ENCODE measurements at places on chromosomes 16 and 17.

- no peak for DNase-seq
Measured at GRCh38 chr17:40373324-40373723, 8.8 kb upstream of the GJD3 start.

DNA sequence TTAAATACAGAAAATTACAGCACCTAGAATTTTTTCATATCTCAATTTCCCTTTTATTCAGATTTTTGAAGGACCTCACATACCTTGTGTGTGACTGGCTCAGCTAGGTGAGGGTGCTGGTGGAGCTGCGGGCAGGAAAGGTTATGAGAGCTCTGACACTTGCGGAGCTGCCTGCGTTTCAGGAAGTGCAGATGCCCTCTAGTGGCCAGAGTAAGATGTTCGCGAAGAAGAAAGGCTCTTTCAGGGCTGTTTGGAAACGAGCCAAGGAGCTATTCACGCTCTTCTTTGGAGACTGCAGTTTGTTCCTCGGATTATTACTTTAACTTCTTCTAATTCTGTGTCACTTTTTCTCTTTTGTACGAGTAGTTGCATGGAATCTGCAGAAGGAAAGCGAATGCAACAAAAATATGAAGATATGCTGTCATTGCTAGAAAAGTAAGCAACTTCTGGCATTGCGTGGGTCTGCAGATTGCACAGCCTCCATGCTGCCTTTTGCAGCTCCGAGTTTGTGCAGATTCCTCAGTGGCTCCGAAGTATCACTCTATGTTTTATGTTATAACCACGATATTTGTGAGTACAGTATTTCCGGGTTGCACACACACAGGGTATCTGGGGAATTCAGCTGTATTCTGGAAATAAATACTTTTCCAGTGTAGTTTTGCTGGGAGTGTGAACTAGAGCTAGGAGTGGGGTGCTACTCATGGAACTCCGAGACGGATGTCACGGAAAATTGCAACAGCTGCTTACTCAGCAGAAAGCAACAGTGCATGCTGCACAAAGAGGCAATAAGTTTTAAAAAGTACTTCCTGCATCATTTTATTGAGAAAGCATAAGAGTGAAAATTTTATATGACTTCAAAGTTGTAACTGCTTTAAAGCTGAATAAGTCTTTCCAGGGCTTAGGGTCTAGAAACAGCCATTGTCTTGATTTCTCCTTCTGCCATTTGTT, 46.3 kb downstream of the DNAH9 start:
- no peak for DNase-seq

GRCh38 chr17:65198653-65199382, 61.6 kb downstream of the RGS9 start:
- DNase-seq, result peak; percentile 37

DNA sequence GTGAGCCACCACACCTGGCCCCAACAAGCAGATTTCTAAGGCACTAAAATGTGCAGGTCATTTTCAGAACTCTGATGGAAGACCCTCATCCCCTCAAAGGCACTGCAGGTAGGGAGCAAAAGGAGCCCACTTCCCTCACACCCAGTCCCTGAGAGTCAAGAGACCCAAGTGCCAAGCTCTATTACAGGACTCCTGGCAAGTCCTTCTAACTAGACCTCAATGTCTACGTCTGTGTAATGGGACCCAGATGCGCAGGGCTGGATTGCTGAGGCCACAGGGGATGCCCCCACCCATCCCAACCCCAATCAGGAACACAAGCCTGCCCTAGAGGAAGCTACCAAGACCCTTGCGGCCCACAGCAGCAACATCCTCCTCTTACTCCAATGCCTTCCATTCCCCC, 2.7 kb downstream of the PLLP start:
- DNase-seq, result no peak

- DNase-seq, result no peak
Measured at GRCh38 chr16:13393816-13394215, 492.4 kb downstream of the SHISA9 start.

DNA sequence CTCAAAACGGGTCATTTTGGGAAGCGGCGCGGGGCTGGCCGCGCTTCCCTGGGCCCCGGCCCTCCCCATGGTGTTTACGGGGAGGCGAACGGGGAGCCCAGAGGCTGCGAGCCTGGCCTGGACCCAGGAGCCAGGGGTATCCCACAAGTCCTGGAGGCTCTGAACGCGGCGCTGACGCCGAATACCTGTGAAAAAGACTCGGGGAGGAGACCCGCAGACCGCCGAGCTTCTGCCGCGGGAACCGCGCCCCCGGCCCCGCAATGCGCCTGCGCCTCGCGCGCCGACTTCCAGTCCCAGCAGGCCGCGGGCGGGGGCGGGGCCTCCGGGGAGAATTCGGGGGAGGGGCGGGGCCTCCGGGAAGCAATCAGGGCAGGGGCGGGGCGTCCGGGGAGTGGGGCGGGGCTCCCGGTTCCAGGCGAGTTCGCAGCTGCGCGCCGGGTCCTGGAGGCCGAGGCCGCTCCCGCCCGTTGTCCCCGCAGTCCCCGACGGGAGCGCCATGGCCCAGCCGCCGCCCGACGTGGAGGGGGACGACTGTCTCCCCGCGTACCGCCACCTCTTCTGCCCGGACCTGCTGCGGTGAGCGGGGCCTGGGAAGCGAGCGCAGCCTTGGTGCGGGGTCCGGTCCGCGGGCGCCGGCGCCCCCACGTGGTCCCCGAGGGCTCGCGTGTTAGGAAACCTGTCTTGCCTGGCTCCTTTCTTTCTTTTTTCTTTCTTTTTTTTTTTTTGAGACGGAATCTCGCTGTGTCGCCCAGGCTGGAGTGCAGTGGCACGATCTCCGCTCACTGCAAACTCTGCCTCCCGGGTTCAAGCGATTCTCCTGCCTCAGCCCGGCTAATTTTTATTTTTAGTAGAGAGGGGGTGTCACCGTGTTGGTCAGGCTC, at the start of gene DECR2:
Gene DECR2 (plus strand): TSS at position 418 of the 881 bp plus-strand sequence. CDS start 79 bp downstream, at position 497.
- DNase-seq, result peak; percentile 67

GRCh38 chr17:56111706-56112485, 41.4 kb upstream of the ANKFN1 start:
- no peak for DNase-seq

DNA sequence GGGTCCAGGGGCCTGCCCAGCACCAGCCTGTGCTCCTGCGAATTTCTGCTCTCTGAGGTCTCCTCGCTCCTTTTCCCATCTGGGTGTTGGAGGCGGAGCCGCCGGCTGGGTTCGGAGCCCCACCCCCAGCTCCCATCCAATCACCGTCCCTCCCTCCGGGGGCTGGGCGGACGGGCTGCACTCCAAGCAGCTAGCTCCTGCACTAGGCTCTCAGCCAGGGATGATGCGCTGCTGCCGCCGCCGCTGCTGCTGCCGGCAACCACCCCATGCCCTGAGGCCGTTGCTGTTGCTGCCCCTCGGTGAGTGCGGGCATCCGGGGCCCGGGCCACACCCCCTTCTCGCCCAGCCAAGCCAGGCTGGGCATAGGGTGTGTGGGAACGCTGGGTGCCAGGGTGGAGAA, at the start of gene NRN1L:
Gene NRN1L (plus strand): TSS at position 202 of the 400 bp plus-strand sequence. CDS start 19 bp downstream, at position 221.
- DNase-seq, result no peak

DNA sequence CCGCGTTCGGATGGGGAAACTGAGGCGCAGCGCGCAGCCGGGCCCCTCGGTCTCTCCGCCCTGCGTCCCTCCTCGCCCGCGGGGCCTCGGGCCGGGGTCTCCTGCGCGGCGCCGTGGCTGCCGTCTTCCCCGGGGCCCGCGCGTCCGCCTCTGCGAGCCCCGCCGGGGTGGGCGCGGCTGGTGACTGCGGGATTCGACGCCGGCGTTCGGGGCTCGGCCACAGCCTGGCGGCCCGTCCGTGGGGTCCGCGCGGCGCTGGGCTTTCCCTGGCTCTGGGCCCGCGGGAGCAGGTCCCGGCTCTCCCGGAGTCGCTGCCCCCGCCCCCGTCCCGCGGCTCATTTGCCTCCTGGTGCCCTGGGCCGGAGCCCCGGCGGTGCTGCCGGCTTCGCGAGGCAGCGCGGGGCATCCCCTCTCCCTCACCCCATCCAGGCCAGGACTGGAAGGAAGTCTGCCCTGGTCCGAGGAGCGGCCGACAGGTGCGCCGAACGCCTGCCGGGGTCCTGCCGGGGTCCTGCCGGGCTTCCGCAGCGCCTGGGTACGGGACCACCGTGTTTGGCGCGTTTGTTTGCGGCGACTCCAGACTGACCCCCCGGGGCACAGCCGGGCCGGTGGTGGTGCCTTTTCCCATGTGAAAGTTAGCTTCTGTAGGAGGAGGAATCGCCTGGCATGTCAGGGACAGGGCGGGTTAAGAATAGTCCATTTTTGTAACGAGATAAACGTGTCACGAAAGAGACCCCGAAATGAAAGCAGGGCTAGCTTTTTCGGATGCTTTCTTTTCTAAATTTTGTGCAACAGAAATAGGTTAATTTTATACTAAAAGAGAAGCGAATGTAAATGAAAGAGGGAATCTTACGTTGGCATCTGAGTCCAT, 671 bp downstream of the CHMP6 start:
- no peak for DNase-seq

DNA sequence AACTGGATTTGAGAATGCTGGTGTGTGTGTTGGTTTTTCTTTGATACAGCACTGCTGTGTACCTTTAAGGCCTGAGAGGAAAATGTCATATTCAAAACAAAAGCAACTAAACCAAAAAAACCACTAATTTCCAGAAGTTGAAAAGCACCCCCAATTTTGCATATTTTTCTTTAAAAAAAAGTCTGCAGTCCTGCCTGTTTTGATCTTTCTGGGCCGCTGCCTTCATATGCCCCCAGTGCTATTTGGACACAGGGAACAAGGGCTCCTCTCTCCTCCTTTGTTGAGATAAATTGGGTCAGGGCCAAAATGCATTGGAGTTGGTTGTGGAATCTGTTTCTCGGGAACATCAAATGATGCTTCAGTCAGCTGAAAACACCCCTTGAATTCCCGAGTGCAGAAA, 26.9 kb downstream of the GPT2 start:
- no peak for DNase-seq

DNA sequence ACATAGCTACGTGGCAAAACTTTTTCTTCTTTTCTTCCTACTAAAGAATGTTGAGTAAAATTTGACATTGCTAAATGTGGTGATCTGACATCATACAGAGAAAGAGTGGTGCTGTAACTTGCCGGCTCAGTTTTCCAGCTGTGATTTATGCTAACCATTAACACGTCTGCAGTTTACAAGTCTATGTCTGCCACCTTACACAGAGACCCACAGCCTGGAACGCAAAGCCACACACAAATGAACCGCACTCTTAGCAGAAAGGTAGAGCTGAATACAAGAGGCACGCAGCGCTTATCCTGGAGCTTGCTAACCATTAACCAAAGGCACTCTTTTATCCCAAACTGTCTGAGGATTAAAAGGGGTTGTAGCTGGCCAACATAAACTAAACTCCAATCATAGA, 31.9 kb downstream of the CACNG1 start:
- DNase-seq, result no peak

- DNase-seq, result peak; percentile 89
Measured at GRCh38 chr17:59829217-59830006, 63.3 kb downstream of the TUBD1 start.

GRCh38 chr17:5283571-5284315, 1.7 kb downstream of the RABEP1 start:
- DNase-seq, result no peak
